ENCODE measurements at places on chromosomes 2 and 18.
A peak's percentile ranks its signal among the peaks of the same experiment; 100 is the strongest.

GRCh38 chr2:230840301-230840700, 24.4 kb upstream of the ITM2C start:
- no peak for DNase-seq

DNA sequence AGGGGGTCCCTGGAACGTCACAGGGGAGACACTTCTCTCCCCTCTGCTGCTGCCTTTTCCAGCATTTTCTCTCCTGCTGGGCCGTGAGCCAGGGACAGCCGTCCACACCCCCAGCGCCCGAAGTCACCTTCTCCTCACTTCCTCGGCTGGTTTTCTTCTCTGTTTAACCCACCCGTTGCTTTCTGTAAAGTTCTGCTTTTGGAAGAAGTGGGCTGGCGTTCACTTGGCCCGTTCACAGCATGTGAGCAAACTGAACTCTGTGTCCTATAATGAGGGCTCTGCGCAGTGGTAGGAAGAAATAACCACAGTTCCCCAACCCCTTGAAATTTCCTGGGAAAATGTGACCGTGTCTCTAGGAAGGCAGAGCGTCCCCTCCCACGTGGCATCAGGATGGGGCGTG, 187.0 kb upstream of the HDAC4 start:
- no peak for DNase-seq

DNA sequence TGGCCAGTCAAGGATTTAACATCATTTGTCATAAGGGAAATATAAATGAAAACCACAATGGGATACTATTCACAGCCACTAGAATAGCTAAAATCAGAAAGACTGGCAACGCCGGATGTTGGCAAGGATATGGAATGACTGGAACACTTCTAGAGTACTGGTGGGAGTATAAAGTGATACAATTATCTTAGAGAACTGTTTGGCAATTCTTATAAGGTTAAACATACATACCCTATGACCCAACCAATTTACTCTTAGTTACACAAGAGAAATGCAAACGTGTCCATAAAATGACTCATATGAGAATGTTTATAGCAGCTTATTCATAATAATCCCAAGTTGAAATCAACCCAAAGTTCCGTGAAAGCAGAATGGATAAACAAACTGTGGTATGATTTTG, 35.1 kb downstream of the MAPK4 start:
- peak; percentile 40 for DNase-seq

DNA sequence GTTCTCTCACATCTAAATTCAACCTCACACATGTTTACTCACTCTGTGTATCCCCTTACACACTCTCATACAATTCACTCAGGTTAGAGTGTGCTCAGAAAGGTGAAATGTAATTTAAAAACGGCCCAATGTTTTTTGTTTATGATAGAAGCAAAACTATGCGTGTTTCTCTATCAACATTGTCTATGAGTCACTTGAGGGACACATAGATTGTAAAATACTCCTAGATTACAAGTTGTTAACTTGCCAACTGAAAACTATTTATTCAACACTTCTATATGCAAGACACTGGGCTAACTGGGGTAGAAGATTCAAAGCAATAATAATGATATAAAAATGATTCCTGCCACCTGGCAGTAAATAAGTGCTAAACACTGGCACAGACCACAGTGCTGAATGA, 24.6 kb downstream of the CCDC195 start:
- peak; percentile 51 for DNase-seq

DNA sequence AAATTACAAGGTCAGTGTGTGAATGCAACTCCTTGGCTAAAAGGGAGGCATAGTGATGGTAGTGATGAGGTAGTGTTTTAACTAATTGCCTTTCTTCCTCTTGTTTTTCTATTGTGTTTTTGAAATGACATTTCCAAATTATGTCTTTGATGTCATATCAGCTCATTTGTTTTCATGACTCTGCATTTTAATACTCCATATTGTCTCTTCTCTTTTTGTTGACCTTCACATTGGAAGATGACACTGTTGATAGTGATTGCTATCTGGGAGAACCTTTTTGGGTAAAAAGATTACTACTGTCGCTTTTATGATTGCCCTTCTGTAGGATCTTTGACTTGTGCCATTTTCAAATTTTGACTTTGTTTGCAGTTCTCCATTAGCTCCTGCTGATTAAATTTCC, 3.0 kb downstream of the GIGYF2 start:
- DNase-seq, result no peak

GRCh38 chr18:58847383-58848071, 17.1 kb upstream of the ZNF532 start:
- no peak for DNase-seq

GRCh38 chr2:161119483-161119882, 40.7 kb upstream of the TANK start:
- DNase-seq, result no peak

GRCh38 chr2:45137966-45138695, 128.9 kb upstream of the SIX2 start:
- DNase-seq, result no peak

DNA sequence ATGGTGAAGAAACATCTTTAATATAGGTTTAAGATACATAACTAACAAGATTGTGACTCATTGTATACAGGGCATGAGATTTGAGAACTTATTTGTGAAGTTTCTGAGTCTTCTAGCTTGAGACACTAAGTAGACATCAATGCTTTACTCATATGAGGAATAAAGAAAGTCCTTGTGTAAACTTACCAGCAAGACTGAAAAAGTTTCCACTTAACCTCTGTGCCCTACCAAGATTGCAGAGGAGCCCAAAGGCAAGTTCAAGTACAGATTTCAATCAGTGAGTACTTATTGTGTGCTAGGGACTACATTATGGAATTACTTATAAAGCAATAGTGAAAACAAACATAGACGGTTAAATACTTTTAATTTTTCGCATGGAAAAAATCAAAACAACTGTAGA, 1041.2 kb upstream of the CELF4 start:
- DNase-seq, result no peak
